ENCODE measurements at places on chromosomes 6 and 20.
A peak's percentile ranks its signal among the peaks of the same experiment; 100 is the strongest.

GRCh38 chr6:72363844-72364740 is 257.8 kb upstream of the KCNQ5 start:
- DNase-seq, result no peak

GRCh38 chr6:37056439-37057127 is 51.1 kb downstream of the FGD2 start:
- no peak for DNase-seq

GRCh38 chr20:34561661-34562060 is 3.1 kb downstream of the MAP1LC3A start:
- DNase-seq, result no peak

DNA sequence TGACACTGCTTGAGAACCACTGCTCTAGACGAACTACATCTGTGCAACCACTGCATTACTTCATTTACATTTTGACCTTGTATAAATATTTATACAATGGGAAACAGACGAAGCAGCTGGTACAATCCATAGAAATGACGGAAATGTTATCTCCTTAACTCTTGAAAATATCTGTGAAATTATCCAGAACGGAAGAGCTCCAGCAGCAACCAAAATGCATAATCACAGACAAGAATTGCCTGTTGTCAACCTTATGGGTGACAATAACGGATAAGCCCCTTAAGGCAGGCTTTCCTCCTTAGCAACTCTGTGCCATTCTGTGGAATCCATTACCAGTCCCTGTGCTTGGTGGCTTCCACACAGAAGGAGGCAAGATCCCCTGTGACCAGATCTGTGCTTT is 115.4 kb downstream of the DTNBP1 start:
- no peak for DNase-seq

DNA sequence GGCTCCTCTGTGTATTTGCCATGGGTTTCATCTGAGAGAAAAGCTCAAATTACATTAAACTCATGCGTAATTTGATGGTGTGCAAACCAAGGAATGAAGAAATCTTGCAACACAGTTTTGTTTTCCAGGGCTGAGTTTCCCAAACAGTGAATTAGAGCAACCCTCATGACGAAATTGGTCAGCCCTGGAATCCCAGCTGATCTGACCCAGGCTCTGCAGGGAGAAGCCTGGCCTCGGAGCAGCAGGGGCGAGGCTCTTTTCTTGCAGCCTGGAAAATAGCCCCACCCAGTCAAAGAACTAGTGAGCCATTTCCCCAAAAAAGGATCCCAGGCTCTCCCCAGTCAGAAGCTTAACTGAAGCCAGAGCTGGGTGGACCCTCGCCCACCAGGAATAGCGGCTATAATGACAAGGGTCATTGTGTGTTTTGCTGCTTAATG is 107.3 kb upstream of the SNX9 start:
- no peak for DNase-seq

DNA sequence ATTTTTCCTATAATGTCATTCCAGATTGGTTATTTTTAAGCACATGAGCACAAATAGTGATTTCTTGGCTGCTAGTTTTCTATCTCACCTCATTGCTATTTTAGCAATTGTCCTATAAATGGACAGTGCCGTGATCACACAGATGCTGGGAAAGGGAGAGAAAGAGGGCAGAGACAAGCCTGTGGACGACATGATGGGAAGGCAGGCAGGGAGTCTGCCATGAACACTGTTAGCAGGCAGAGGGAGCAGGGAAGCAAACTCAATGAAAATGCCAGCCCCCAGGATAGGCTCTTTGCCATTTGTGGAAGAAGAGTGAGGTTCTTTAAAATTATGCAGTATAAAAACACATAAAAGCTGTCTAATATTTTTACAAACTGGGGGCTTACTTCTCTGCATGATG is 96.8 kb downstream of the ADTRP start:
- DNase-seq, result no peak

DNA sequence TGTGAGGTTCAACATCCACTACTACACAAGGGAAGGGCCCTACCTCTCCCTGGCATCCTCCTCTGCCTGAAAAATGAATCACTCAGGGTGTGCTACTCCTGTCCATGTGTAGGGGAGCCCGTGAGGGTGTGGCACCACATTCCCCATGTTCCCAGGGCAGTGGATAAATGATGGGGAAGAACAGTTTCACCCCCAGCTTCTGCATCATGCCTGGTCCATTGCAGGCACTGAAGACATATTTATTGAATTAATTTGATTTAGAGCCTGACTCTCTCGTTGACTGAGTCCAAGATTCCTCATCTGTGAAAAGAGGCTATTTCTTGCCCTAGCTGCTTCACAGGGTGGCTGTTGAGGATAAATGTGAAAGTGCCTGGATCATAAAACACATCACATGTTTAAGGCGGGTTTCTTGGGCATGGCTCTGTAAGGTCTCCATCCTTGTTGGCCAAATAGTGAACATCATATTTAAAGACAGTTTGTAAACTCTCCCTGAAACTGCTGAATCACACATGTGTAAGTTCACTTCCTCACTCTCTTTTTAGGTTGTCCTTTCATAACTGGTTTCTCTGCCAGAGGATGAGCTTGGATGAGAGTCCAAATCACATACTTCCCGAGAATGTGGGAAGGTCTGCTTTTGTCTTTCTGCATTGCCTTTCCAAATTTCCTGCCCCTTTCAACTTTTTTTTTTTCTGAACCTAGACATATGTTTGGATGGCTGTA is 79.7 kb upstream of the FYN start:
- peak; percentile 45 for DNase-seq

GRCh38 chr6:37866590-37867507 is 47.3 kb downstream of the ZFAND3 start:
- no peak for DNase-seq

- DNase-seq, result no peak
Measured at GRCh38 chr6:30447237-30447636, 42.1 kb upstream of the HLA-E start.

GRCh38 chr6:1527073-1527457 is 82.7 kb upstream of the FOXC1 start:
- no peak for DNase-seq

GRCh38 chr20:46893877-46894578 is 615 bp upstream of the EYA2 start:
- DNase-seq, result no peak

DNA sequence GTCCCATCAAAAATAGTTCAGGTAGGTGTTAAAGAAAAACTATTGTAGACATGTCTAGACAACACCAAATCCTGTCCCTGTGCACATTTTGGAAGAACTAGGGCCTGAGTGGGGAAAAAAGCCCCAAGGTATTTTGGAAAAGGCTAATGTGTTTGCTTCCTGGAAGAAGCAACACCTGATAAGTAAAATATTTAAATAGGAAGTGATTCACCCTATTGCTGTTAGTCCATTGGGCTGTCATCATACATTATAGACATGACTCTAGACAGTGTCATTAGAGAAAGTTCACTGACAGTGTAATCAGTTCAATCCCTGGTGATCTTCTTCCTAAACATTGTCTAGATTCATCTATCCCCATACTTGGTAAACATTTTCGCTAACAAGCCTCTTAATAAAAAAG is 465.3 kb downstream of the CBLN4 start:
- no peak for DNase-seq

DNA sequence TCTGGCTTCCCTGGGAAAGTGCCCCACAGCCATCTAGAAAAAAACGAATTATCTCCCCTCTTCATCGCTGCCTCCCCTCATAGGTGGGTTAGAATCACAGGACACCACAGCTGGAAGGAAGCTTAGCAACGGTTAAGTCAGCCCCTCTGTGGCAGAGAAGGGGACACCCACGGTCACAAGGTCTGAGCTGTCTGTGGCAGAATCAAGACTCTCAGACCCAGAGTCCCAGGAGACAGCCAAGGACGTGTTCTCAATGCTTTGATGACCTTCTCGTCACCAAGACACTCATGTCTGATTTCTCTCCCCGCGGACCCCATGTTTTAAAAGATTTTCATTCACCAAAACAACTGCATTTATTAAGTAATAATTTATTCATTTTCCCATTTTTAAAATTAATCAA is 221.5 kb downstream of the NRN1 start:
- no peak for DNase-seq

DNA sequence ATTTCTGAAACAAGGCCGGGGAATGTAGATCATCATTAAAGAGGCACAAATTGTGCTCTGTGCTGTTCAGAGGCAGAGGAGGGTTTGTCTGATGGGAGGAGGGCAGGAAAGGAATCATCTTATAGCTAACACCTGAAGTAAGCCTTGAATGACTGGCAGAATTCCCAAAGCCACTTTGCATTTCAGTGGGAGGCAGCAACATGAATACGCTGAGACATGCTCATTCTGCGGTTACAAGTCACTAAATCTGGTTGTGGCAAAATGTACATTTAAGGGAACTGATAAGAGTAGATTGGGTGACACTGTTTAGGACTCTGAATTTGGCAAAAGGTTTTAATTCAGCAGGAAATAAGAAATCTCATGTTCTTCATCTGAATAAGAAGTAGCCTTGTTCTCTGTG is 4.4 kb upstream of the COL19A1 start:
- no peak for DNase-seq

GRCh38 chr6:18883851-18884250 is 496.7 kb downstream of the RNF144B start:
- DNase-seq, result no peak

GRCh38 chr6:168156742-168157265 is 77.8 kb upstream of the FRMD1 start:
- no peak for DNase-seq

- peak; percentile 93 for DNase-seq
Measured at GRCh38 chr20:3781153-3781910, at the start of gene SPEF1. Gene SPEF1 (minus strand): TSS chr20:3781448. CDS start chr20:3781287, 161 bp downstream.

GRCh38 chr6:4371207-4371921 is 236.0 kb upstream of the ECI2 start:
- no peak for DNase-seq

- DNase-seq, result no peak
Measured at GRCh38 chr6:106134906-106135634, 48.9 kb downstream of the PRDM1 start.

DNA sequence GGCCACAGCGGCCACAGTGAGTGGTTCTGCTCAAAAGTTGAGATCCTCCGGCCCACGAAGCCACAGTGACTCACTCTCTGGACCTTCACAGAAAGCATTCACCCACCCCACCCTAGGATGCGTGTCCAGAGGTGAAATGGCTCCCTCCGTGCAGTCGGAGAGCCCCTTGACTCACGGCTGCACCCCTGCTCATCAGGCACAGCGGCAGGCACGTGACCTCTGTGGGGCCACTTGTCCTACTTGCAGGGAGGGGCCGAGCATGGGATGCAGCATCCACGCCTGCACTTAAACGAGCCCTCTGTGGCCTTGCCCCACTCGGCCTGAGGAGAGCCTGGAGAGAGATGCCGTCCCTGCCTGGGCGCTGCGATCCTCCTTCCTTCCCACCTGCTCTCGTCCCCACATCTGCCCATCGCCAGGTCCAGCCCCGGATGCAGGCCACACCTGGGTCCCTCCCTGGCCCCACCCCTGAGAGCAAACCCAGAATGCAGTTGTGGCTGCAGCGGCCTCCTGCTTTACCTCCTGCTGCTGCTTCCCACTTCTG is 28.7 kb downstream of the NTSR1 start:
- no peak for DNase-seq

- DNase-seq, result no peak
Measured at GRCh38 chr6:151551223-151551857, 57.5 kb downstream of the CCDC170 start.

DNA sequence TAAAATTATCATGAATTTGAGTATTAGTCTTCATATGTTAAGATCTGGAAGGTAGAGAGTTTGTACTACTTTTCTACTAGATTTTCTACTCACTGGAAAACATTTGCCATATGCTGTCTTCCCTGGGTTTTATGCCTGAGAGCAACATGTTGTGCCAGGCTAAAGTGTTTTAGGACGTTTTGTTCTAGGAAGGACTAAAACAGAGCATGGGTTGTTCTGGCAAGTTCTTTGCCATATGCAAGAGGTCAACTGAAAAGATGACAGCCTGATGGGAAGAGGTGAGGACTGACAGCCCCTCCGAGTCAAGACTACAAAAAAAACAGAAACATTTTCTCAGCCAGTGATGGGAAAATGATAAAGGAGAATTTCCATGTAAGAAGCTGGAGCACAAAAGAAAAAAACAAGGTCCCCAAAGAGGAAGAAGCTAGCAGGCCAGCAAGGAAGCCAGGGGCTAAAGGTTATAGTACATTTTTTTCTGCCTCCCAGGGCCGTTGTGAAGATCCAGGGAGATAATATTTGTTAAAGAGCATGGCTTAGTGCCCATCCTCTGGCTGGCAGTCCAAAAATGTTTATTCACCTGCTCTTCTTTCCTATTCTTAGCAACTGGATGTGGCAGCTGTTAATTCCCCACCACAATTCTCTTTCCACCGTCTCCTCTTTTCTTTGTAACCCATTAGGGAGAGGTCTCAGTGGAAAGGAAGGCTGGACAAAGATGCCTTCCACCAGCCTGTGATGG is 7.8 kb downstream of the SCGN start:
- peak; percentile 84 for DNase-seq

DNA sequence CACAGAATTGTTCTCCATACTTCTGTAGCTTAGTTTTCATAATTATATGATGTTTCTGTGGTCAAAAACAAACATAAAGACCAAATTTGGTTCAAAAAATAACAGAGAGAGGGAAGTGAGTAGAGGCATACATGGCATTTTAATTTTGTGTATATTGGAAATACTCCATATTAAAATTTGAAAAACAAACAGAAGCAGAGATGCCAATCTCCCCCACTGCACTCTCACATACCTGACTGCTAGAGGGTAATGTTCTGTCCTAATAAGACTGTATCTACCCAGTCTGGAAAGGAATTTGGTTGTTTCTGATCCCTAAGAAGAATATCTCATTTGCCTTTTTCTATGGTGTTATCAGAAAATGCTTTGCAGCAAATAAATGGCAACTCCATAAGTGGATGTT is 959.0 kb upstream of the FLRT3 start:
- DNase-seq, result no peak

GRCh38 chr20:49608752-49609670 is 41.1 kb upstream of the PTGIS start:
- peak; percentile 84 for DNase-seq

DNA sequence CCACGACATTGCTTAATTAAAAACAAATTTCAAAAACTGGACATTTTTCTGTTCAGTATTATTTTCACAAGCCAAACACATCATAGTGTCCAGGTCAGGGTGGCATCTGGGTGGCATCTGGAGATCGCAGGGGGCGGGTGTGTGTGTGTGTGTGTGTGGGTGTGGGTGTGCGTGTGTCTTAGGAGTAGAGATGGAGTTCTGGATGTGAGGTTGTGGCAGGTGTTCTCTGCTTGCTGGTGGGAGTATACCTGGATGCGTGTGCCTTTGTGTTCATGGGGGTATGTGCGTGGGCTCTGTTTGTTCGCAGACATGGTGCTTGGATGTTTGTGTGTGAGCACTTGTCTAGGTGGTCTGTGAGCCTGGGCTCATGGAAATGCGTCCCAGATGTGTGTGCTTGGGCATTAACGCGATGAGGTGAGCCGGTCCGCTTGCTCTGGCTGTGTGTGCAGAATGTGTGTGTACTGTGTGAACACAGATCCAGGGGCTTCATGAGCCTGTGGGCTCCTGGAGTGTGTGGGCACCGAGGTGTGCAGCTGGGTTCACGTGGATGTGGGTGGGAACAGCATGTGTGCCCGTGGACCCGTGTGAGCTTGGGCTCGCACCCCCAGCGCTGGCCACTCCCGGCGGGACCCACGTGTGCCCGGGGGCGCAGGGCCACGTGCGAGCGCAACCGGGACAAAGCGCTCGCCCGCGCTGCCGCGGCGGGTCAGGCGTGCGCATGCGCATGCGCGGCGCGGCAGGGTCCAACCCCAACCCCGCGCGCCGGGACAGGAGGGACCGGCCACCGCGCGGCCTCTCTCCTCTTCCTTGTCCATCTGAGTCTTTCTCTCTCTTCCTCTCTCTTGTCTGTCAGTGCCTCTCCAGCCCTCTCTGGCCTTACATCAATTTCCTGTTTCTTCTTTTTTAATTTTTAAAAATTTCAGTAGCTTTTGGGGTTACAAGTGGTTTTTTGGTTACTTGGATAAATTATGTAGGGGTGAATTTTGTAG is 60.4 kb downstream of the SRC start:
- peak; percentile 74 for DNase-seq
